ENCODE measurements at places on chromosomes 6 and 20.

- peak; percentile 93 for DNase-seq
Measured at GRCh38 chr6:7624796-7625710, 35.1 kb downstream of the SNRNP48 start.

- no peak for DNase-seq
Measured at GRCh38 chr20:57291003-57291402, 24.6 kb upstream of the BMP7 start.

- no peak for DNase-seq
Measured at GRCh38 chr20:45963059-45964005, 8.7 kb downstream of the ZNF335 start.

GRCh38 chr6:77548662-77549366 is 85.5 kb upstream of the HTR1B start:
- no peak for DNase-seq

DNA sequence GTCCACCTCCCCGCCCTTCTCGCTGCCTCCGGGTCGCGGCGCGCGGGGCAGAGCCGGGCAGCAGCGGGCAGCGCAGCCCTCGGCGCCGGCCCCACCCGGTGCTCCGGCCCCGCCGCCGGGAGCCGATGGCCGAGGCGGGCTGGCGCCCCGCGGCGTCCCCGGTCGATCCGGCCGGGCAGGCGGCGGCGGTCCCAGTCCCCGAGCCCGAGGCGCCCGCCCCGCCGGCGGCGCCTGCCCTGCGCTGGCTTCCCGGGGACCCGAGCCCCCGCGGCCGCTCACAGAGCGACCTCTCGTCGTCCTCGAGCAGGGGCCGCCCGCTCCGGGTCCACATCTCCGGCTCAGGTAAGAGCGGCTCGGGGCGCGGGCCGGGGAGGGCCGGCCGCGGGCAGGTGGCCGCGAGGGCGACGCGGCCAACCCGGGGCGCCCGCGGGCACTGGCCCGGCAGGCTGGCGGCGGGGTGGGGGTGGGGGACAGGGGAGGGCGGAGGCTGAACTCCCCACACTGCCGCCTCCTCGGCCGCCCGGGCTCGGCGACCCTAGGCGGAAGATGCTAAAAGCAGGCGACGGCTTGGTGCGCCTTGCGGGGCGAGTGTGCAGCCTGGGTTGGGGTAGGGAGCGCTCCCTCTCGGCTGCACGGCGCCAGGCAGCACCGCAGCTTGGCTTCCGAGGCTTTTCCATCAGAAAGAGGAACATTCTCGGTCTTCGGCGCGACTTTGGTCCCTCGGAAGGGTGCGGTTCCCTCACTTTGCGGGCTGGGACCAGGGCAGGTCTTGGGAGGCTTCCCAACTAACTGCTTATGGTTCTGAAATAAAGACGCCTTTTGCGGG is 25.6 kb upstream of the FUCA2 start:
- no peak for DNase-seq

GRCh38 chr20:37896932-37897548 is 5.9 kb upstream of the VSTM2L start:
- DNase-seq = no peak

DNA sequence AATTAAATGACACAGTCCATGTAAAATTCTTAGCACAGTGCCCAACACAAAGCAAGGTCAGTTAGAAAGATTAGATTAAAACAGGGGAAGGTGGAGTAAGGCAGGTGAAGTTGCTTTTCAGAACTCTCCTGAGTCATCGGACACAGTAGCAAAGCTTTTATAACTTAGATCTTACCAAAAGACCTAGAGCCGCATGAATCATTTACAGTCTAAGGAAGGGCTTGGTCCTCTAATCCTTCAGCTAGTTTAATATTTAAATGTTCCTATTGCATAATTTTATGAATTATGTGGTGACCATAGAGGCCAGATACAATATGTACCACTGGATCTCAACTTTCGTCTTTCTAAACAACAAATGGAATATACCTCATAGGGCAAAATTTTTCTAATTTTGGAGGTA is 202.1 kb upstream of the SNX9 start:
- DNase-seq = no peak

GRCh38 chr6:17098538-17098937 is 3.3 kb upstream of the STMND1 start:
- peak; percentile 64 for DNase-seq

DNA sequence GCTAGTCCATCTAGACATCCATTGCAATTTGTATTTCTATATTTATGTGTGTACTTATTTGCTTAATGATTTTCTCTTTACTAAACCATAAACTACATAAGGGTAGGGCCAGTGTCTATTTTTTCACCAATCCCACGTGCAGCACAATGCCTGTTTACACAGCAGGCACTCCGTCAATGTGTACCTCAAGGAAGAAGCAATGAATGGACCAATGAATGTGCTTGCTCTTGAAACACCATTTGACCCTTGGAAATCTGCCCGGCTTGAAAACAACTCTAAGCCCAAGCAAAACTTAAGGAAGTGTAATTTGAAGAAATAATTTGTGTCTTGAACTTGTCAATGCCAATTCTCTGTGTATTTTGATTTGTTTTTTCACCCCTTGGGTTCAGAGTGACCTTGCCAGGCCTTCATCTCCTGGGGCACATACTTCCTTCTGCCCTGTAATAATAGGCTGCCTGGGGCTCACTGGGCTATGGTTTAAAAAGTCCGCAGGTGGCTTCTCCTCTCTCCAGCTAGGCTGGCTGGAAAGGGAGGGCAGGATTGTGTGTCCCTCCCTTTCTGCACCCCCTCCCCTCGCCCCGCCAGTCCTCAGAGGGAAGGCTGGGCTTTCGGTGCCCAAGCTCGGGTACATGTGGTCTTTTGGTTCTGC is 140.8 kb upstream of the ARMC2 start:
- no peak for DNase-seq

GRCh38 chr6:38367231-38367630 is 272.5 kb downstream of the BTBD9 start:
- DNase-seq = no peak

GRCh38 chr20:16352321-16352720 is 220.9 kb downstream of the KIF16B start:
- DNase-seq = no peak

GRCh38 chr6:34608321-34609091 is 52.4 kb upstream of the SPDEF start:
- DNase-seq = no peak

DNA sequence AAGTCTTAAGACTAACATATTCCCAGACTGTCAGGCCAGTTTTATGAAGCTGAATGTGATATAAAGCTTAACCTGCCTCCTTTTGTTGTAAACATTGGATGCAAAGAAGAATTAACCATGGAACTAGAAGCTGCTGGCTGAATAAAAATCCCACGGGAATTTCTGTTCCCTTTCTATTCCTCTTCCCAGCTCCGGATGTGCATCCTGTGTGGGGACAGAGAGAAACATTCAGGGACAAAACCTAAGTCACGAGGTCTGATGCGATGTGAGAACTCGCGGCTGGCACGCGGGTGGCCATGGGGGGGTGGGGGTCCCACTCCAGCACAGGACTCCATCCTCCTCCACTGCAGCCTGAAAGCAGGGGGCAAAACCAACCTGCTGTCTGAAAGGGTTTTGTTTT is 32.2 kb downstream of the RAMACL start:
- no peak for DNase-seq

- DNase-seq = no peak
Measured at GRCh38 chr6:89508755-89509563, 76.0 kb downstream of the ANKRD6 start.

- peak; percentile 31 for DNase-seq
Measured at GRCh38 chr6:153231048-153231646, 100.1 kb upstream of the RGS17 start.

GRCh38 chr20:17992224-17992637 is 23.4 kb downstream of the MGME1 start:
- no peak for DNase-seq

DNA sequence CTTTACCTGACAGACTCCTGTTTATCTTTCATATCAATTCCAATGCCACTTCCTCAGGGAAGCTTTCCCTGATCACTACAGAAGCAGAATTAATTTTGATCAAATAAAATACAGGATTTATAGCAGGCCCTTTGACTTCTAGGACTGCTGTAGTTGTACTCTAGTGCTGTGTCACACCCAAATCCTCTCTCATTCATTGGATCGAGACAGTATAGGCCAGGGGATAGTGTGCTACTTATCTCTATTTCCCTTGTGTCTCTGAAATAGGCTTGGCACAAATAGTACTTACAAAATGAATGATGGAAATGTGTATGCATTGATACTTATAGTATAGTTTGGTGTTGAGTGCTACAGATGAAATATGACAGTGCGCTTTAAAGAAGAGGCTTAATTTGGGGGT is 19.8 kb downstream of the RALY start:
- DNase-seq = no peak

DNA sequence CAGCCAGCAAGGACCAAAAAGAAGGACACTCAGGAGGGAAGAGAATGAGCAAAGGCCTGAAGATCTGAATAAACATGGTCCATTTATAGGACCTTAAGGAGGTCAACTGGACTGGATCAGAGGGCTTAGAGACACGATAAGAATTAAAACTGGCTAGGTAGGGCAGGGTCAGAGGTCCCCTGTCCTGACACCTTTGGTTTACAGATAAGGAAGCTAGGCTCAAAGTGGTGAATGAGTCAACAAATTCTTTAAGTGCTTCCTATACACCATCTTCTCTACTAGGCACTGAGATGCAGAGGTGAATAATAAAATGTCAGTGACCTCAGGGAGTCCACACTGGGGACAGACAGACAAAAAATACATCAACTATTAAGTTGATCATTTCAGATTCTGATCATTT is 70.3 kb downstream of the HIVEP2 start:
- DNase-seq = no peak

- no peak for DNase-seq
Measured at GRCh38 chr20:25077610-25078169, 4.3 kb downstream of the VSX1 start.

DNA sequence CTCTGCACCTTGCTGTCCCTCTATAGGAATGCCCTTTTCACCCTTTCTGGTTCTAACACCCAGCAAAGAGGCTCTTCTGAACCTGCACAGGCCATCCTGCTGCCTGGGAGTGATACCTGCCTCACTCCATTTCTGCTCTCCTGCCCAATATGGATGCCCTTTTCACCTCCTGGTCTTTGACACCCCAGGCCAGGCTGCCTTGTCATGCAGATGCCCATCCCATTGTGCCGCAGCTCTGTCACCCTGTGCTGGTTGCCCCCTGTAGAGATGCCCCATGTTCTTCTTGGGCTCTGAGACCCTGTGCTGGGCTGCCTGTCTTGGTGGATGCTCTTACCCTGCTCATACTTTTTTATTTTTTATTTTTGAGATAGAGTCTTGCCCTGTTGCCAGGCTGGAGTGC is 95.3 kb downstream of the CDKAL1 start:
- DNase-seq = no peak

- DNase-seq = no peak
Measured at GRCh38 chr6:57207872-57208271, 14.2 kb downstream of the RAB23 start.

GRCh38 chr6:44072959-44073611 is 54.2 kb downstream of the MRPL14 start:
- DNase-seq = peak; percentile 96

DNA sequence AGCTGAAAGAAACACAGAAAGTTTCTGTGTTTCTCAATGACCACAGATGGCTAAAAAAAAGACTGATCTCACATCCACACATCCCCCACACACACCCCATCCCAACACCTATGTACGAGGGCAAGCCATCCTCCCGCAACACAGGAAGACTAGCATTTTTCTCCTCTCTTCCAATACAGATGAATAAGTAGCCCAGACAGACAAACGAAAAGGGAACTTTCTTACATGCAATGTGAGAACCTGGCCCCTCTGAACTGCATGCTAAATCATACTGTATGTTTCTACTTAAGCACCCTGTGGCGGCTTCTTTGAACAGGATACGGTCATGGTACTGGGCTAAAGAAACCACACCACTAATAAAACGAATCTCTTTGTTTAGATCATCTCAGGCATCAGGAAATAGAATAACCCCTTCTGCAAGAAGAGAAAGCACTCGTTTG is 116.2 kb downstream of the GMDS start:
- DNase-seq = no peak

DNA sequence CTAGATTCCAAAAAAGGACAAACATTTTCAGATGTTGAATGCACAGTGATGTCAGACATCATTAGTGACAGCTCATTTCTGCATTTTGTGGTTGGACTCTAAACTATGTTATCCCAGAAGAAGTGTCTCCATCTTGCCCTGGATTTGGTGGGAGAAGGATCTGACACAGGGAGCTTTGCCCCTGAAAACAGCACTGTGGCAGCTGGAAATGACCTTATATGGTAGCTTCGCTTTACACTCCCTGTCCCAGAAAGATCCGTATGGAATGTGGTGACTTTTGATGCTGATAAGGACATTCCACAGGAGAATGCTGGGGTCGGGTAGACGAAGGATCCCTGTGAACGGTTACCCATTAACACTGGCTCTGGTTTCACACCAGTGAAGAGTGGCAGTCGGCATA is 87.2 kb upstream of the EDN1 start:
- DNase-seq = no peak

GRCh38 chr6:138907167-138907566 is 80.9 kb downstream of the REPS1 start:
- no peak for DNase-seq

GRCh38 chr6:118649918-118650581 is 1.3 kb downstream of the CEP85L start:
- DNase-seq = no peak

DNA sequence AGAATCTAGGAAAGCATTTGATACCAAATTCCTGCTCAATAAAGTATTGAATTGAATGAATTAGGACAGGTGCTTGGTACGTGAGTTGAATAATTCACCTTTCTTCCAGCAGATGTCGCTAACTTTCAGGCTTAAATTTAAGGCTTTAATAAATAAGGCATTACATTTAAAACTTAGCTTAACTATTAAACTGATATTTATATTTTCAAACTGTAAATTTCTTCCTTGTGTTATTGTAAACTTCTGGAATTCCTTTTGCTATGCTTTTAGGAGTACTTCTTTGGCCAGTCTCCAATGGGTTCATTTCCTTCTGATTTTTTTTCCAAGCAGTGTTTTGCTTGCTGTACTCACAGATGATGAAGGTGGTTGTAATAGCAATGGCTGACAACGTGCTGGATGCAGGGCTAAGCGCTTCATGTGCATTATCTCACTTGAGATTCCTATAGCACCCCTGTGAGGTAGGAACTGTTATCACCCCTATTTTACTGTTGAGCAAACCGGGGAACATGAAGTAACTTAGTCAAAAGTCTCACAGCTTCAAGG is 71.3 kb upstream of the SLC2A12 start:
- no peak for DNase-seq

GRCh38 chr20:63782051-63782471 is 42.5 kb downstream of the SLC2A4RG start:
- no peak for DNase-seq

GRCh38 chr20:19740512-19740911 is 17.5 kb upstream of the RIN2 start:
- DNase-seq = no peak

DNA sequence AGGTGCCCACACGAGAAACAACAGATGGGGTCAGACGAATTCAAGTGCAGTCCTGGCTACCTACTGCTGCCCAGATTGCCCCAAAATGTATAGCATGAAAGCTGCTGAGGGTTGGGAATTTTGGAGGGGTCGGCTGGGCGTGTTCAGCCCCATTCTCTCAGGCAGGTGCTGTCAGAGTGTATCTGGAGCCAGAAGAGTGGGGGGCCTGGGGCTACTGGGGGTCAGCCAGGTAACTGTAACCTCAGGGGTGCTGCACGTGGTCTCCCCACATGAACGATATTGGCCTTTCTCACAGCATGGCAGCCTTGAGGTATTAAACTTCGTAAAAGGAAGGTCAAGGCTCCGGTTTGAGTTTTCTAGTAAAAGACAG is 14.6 kb downstream of the SYNDIG1 start:
- DNase-seq = no peak
